NCI-H345 (cell line): ENCODE measurements at places on chromosomes 6 and 20.
A peak's percentile ranks its signal among the peaks of the same experiment; 100 is the strongest.

- DNase-seq = no peak
These were observed 88.5 kb downstream of the PHACTR1 start for GRCh38 chr6:12804952-12805645.

GRCh38 chr6:36422714-36423100, 19.9 kb downstream of the PXT1 start:
- DNase-seq = no peak

GRCh38 chr6:10695086-10695657, 400 bp downstream of the PAK1IP1 start:
- DNase-seq = no peak

DNA sequence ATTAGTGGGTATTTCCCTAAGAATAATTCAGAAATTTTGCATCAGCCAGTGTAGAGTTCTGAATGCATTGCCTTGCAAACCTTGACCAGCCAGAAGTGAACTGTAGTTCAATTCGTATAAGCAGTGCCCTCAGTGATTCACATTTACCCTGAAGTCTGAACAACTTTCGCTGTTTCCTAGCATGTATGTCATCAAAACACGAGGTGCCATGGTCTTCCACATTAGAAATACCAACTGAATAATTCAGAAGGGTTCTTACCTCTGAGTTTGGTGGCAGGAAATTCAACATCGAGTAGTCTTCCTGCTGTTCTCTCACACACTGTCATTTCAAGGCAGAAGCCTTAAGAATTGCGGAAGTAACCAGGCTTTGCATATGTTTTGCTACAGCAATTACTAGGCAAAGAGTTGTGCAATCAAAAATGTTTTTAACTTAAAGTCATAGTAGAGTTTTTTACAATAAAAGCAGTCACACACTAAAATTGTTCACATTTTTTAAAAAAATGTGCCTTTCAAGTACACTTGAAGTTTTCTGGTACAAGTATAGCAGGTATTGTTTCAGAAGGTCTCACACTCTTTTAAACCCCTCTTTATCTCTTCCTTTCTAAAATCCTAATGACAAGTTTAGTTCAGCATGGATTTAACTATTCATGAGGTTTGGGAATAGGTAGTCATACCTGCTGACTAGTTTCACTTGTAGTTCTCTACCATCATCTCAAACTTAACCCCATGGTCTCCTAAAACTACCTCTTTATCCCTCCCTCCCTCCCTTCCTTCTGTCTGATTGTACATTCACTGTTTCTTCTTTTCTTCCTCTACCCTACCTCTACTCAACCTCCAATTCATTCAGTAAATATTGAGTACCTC, 118.3 kb downstream of the STXBP5 start:
- no peak for DNase-seq

DNA sequence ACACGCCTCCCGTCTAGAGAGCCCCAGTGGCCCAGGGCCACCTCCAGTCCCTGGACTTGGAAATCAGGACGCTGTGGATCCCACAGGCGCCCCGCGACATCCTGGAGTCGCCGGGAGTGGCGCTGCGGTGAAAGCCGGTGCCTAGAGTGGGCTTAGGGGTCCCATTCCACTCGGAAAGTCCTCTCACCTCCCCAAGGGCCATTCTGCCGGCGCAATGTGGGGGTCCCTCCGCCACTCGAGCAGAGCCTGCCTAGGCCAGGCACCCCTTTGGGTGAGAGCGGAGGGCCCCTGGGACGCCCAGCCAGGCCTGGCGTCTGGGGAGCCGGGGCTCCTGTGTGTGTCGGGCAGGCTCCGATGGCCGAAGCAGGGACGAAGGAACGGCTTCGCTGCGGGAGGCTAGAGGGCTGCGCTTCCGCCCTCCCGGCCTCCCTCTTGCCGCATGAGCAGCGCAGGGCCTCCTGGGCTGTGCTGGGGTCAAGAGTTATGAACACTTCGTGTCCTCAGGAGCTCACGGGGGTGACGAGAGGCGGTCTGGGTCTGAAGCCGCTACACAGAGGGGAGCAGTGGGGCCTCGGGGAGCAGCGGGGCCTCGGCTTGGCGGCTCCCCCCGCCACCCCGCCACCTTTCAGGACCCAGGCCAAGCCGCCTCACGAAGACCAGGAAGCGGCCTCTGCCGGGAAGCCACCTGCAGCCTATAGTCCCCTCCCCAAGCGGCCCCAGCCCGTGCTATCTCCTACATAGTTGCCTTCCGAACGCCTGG, 13.6 kb downstream of the POU3F2 start:
- no peak for DNase-seq

DNA sequence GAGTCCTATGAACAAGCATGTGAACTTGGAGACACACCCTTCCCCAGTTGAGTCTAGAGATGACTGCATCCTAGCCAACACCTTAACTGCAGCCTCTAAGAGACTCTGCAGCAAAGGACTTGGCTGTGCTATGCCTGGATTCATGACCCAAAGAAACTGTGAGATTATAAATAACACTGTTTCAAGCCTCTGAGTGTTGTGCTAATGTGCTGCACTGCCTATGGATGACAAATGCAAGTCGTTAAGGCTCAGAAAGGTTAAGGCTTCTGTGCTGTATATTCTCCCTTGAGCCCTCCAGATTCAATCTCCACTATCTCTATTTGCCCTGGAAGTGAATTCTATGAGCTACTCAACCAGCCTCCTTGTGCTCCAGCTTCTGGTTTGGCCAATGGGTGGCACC, 116.5 kb upstream of the CBLN4 start:
- no peak for DNase-seq

- DNase-seq = no peak
These were observed 606.5 kb downstream of the HACE1 start for GRCh38 chr6:104253236-104253635.

GRCh38 chr6:7150381-7151064, 42.8 kb downstream of the RREB1 start:
- DNase-seq = peak; percentile 68

DNA sequence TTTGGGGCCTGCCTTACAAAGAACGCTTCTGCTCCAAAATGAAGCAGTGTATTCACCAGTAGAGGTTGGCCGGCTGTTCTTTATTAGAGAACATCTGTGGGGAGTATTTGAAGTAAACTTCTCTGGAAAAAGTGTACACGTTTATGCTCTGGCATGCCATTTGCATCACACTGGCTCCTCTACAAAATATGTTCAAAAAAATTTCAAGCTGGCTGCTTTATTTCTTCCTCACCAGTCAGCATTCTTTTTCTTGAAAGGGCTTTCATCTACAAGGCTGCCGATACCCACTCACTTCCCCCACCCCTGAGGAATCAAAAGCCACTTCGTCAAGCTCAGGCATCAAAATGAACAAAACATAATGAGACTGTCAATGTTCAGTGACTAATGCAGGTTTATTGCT, 294.1 kb downstream of the TFAP2B start:
- DNase-seq = no peak

GRCh38 chr6:11386726-11387125, 150.8 kb upstream of the TMEM170B start:
- DNase-seq = no peak

- no peak for DNase-seq
These were observed 35.7 kb downstream of the SLC22A23 start for GRCh38 chr6:3421143-3421542.

DNA sequence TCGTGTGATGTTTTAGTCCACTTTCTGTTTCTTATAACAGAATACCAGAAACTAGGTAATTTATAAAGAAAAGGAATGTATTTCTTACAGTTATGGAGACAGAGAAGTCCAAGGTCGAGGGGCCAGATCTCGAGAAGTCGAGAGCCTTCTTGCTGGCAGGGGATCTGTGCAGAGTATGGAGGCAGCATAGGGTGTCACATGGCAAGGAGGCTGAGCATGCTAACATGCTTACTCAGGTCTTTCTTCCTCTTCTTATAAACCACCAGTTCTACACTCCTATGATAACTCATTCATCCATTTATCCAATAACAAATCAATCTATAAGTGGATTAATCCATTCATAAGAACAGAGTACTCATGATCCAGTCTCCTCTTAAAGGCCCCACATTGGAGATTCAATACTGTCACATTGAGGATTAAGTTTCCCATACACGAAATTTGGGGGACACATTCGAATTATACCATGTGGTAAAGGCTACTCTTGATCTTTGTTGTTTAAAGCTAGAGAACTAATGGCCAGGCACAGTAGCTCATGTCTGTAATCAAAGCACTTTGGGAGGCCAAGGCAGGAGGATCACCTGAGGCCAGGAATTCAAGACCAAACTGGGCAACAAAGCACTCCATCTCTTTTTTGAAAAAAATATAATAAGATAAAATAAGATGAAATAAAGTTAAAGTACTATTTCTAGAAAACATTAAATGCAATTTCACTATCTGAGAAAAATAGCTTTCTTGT, 2.1 kb downstream of the GOPC start:
- DNase-seq = no peak

DNA sequence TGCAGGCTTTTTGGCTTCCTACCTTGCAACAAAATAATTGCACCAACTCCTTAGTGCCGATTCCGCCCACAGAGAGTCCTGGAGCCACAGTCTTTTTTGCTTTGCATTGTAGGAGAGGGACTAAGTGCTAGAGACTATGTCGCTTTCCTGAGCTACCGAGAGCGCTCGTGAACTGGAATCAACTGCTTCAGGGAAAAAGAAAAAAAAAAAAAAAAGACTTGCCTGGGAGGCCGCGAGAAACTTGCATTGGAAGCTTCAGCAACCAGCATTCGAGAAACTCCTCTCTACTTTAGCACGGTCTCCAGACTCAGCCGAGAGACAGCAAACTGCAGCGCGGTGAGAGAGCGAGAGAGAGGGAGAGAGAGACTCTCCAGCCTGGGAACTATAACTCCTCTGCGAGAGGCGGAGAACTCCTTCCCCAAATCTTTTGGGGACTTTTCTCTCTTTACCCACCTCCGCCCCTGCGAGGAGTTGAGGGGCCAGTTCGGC, 420 bp downstream of the SOX4 start:
- no peak for DNase-seq

GRCh38 chr6:1595271-1596087, 14.2 kb upstream of the FOXC1 start:
- no peak for DNase-seq

- no peak for DNase-seq
These were observed 216.9 kb upstream of the SMLR1 start for GRCh38 chr6:130610303-130610702.

- DNase-seq = no peak
These were observed 17.4 kb downstream of the SCML4 start for GRCh38 chr6:107806691-107807090.

DNA sequence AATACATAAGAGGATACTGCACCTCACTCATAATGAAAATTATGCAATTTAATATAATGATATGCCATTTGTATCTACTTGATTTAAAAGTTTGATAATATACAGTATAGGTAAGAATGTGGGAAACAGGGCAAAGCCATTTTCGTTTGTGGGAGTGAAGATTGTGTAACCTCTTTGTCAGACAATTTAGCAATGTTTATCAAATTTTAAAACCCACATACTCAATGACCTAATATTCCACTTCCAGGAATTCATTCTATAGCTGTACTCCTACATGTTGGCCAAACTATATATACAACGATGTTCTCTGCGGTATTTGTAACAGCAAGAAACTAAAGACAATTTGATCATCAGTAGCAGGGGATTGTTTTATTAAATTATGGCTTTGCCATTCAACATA, 17.8 kb upstream of the FKBP5 start:
- DNase-seq = no peak

- peak; percentile 35 for DNase-seq
These were observed 236.3 kb downstream of the HAO1 start for GRCh38 chr20:7703996-7704395.

- DNase-seq = no peak
These were observed 475.9 kb upstream of the MARCKS start for GRCh38 chr6:113381232-113381631.

DNA sequence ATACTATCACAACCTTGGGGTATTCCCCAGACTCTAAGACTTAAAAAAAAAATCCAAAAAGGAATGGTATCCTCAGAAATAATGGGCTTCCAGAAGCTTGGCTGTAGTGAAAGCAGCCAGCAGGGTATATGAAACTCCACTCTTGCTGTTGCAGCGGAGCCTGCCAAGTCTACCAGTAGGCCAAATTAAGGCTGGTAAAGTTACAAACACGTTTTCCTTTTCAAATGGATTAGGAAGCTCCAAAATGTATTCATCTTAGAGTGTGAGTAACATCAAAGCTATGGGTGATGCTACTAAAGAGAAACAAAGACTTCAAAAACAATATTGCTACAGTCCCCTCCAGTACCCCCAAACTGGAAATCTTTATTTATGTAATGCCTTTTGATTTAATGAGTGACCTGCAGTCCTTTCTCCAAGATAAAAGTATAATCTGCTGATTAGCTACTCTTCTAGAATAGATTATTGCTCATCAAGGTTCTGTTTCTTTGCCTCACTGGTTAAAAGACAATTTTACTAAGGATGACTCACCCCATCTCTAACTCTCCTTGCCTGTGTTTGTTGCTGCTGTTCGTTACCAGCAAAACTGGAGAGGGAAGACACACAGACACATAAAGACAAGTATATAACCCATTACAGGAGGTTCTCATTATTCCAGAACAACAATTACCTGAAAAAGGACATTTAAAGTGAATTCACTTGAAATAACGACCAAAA, 84.9 kb downstream of the BTBD9 start:
- DNase-seq = no peak

DNA sequence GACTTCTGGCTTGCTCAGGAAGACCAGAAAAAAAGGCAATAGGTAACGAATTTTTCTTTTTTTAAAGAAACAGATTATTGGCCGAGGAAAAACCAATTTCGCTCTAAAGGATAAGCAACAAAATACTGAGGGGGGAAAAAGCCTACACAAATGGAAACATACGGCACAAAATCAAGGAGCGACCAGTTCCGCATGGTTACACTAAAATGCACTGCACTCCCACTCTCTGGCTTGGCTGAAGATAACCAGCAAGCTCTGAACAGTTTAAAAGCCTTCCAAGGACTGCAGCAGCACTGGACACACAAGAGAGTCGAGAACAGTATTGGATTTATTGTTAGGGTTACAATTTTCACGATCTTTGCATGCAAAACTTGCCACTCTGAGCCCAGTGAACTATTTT, 881 bp upstream of the MAP7 start:
- no peak for DNase-seq

DNA sequence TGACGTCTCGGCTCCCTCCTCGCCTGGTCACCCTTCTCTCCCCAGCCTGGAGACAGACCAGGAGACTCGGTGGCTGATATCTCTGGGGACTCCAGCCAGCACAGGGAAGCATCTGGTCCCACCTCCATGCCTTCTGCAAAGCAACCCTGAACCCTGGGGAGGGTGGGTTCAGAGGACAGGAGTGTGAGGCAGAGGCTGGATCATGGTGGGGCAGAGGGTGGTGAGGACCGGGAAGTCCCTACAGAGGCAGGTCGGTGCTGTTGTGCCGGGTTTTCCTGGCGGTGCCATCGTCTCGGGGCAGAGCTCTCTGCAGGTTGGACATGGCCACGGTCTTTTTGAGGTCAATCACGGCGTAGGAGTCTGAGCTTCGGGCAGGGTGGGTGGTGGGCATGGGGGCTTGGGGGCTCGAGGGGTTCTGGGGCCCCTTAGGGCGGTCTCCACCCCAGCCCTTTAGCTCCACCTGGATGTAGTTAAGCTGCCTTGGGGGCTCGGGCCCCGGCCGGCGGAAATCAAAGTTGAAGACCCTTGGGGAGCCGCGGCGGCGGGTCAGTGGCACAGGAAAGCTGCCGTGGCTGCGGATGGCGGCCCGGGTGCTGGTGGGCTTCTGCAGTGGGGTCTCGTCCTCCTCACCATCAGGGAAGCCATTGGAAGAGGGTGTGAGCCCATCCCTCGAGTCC, 9.2 kb downstream of the FRS3 start:
- DNase-seq = no peak

- no peak for DNase-seq
These were observed 62.8 kb upstream of the EPB41L1 start for GRCh38 chr20:36091561-36092397.
